ENCODE measurements at places on chromosomes 12 and 14.

- peak; percentile 78 for DNase-seq
Observed at GRCh38 chr14:99564256-99564925, 39.6 kb downstream of the CCDC85C start.

- DNase-seq = no peak
Observed at GRCh38 chr12:31626270-31626995, 33.1 kb upstream of the ETFBKMT start.

DNA sequence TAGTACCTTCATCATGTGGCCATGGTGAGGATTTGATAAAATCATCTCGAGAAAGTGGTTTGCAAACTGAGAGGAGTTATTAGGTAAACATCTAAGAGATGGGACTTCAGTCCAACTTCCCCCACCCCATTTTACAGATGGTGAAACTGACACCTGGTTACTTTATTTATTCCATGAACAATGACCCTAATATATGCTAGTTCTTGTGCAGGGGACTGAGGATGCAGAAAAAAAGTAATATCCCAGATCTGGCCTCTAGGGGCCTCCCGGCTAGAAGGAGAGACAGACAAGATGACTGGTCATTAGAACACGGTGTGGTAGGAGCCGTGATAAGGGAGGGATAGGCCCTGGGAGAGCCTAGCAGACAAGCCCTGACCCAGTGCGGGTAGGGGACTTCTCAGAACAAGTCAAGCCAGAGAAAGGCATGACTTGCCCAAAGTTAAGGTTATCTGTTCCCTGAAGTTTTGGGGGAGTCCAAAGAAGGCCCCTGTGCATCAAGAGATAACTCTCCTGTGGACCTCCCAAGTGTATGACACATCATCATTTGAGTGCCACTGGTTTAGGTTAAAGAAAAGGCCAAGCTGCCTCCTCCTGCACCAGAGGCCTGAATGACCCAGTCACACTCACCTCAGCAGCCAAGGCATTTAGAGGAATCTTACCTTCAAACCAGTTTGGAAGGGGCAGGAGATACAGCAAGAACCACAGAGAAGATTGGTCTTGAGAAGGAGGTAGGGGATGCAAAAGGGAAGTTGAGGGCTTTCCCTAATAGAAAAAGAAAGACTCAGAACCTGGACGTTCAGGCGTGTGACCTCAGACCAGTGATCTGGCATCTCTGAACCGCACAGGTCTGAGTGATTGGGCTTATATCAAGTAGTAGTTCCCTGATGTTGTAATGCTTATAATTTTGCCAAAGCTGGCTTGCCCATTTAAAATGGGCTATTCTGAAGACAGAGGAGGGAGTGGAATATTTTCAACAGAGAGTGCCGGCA lies 1.6 kb downstream of the CMKLR1 start:
- DNase-seq = peak; percentile 33

GRCh38 chr12:3122841-3123678 lies 45.9 kb downstream of the TSPAN9 start:
- DNase-seq = peak; percentile 98

GRCh38 chr12:56546680-56547079 lies 25.1 kb downstream of the RBMS2 start:
- DNase-seq = no peak

GRCh38 chr12:44460261-44460660 lies 415.9 kb downstream of the NELL2 start:
- DNase-seq = no peak

GRCh38 chr12:49956663-49957569 lies 4.8 kb upstream of the AQP5 start:
- DNase-seq = no peak

DNA sequence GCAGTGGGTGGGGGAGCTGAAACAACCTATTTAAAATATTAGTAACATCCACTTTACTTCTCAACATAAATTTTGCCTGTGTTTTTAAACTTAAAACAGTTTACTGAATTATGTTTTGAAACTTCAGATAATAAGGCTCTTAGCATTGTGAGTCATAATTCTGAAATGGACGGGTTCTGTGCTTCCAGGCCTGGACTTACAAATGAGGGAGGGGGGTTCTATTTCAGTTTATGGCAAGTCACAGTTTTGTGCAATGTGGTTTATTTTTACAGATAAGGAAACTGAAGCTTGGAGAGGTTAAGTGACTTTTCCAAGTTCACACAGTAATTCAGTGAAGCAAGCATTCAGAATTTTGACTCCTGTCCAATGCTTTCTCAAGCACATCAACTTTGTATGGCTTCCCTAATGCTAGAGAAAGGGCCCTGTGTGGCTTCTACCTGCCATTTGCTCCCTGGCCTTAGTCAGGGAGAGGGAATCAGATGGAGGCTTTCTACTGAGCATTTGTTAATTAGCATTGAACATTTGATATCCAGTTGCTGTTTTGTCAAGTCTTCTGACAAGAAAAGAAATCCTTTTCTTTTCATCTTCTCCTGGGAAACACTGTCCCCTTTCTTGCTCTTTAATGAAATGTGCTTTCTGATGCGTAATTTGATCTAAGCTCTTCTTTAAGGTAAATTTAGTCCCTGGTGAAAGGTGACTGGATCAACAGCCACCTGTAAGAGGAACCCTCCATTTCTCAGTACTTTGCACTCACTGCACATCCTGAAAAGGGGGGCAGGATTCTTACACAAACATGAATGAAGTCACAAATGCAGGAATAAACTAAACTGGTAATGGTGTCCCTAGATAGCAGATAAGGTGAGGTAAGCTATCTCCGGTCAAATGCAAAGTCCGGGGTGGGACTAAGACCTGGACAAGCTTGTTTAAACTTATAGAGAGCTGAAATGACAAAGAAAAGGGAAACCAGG lies 2.5 kb upstream of the SALL2 start:
- DNase-seq = no peak

GRCh38 chr14:33404054-33404453 lies 465.4 kb downstream of the NPAS3 start:
- DNase-seq = peak; percentile 15

DNA sequence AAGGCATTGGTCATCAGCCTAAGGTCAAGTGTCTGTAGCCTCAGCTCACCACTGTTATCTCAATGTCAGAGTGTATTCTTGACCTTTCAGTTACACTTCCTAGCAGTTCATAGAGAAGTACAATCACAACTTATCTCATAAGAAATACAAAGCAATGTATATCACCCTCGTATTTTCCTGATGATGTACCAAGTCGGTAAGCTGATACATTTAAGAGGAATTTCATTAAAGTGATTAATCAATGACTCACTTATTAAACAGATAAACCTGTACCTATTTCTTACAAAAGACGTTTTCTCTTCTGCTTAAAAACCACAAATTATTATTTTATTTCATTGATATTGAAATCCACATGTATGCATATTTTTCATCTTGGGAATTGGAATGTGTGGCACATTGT lies 3.9 kb upstream of the PRB3 start:
- no peak for DNase-seq

DNA sequence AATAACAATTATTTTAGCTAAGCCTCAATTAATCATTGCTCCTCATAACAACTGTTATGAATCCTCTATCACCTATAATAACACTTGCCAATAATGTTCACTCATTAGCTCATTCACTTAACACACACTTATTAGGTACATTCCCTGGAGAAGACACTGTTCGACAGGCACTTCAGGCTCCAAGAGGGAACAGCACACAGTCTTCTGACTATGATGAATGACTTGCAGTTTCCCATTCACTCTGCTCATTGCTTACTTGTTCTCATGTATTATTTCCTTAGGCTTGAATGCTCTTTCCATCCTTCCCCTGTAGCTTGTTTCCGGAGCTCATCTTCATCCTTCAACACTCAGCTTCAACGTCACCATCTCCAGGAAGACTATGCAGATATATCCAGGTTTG lies 437.3 kb downstream of the TMEM132D start:
- no peak for DNase-seq

DNA sequence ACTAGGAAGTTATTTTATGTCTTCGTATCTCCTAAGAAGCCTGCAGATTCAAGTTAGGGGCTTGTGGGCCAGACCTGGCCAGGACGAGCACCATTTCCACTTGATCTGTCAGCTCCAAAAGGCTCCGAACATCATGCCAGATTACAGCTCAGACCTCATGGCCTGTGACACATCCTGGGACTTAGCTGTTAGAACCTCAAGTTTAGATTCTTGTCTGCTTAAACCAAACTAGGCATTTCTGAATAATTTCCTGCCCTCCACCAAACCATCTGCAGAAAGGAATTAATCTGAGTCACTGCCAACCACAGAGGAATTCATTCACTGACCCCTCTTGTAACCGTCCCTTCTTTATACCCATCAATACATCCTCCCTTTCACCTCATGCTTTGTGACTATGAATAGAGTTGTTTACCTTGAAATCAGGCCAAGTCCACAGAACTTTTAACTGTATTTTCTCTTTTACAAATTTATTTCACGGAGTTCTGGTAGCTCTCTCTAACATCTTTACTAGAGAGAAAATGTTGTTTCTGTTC lies 120.3 kb downstream of the FBXL14 start:
- DNase-seq = peak; percentile 87

DNA sequence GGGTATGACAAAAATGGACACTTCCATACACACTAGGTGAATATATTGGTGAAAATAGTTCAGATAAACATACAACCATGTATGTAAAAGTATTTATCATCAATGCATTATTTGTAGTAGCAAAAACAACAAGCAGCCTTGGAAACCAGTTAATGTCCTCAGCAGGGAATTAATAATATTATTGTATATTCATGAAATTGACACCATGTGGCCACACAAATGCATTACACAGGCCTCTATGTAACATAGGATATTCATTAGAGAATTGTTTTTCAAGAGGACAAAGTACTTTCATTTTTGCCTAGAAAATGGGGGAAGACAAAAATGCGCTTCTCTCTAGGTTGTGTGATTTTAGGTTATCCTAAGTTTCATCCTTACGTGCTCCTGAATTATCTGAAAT lies 24.3 kb downstream of the SPRING1 start:
- no peak for DNase-seq

DNA sequence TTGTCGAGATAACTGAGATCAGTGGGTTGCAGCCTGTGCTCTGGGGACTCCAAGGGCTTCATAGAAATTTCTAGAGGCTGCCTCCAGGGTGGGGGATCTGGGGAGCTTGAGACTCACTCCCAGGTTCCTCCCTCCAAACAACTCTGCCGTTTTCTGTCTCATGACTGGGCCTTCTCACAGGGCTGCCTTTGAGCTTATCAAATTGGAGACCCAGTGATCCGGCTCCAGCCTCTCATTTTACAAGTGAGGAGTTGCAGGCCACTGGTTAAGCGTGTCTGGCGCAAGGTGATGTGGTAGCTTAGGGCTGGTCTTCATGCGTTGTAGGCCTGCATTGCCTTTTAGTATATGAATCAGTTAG lies 85.8 kb downstream of the SLC25A47 start:
- no peak for DNase-seq

- DNase-seq = no peak
Observed at GRCh38 chr12:7346551-7347225, 42.8 kb downstream of the ACSM4 start.

DNA sequence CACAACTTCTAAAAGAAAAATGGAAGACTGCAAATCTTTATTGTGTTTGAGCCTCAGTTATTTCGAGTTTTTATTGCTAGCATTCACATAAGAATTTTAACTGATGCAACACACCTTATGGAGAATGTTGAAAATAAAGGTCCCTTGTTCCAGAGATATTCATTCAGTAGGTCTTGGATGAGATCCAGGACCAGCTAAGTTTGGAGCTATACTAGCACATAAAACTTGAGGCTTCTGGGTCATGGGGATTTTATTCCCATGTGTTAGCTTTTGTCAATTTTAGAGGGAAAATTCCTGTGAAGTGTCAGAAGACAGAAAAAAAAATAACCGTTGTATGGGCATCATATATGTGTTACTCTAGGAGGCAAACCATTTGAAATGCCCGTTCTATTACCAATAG lies 693.2 kb upstream of the MIS18BP1 start:
- no peak for DNase-seq

DNA sequence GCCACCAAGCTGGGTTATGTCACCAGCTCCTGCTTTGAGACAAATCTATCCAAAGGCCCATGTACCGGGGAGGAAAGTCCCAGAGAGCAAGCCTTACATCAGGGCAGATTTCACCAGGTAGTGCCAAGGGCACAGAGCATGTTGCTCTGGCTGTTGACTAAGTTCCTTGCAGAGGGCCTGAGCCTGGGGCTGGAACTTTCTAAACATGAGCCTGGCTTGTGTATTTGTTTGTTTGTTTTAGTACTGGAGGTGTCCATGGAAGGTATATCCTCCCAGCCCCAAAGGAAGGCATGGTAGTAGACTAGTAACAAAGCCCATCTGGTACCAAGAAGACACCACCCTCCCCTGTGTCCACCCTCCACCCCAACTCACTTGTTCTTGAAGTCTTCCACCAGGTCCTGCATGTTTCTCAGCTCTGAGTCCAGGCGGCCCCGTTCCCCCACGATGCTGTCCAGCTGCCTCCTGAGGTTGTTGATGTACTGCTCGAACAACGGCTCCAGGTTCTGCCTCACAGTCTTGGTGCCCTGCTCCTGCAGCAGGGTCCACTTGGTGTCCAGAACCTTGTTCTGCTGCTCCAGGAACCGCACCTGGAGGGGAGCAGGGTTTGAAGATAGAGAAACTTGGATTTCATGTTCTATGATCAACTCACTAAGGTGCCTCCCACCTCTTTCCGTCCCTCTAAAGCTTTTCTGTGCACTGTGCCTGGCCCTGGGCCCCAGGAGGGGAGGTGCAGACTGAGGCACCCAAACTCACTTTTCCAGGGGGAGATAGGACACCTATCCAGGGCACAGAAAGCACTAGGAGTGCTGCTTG lies 1.4 kb downstream of the KRT5 start:
- DNase-seq = no peak

GRCh38 chr12:117002051-117002817 lies 91.5 kb downstream of the FBXW8 start:
- no peak for DNase-seq

DNA sequence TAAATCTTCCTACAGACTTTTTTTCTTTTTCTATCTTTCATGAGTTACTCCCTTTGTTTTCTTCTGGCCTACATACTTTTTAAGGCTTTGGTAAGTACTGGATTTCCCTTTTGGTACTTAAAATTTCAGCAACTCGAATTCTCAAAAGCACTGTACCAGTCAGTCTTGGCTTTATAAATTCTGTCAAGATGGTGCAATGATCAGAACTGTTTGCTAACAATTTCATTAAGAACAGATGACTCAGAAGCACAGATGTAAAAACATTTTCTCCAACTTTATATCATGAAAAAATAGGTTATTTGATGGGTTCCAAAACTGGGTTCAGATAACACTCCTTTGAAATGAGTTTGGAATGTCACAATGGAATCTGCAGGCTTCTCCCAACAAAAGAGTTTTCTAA lies 1961.8 kb upstream of the FLRT2 start:
- no peak for DNase-seq

DNA sequence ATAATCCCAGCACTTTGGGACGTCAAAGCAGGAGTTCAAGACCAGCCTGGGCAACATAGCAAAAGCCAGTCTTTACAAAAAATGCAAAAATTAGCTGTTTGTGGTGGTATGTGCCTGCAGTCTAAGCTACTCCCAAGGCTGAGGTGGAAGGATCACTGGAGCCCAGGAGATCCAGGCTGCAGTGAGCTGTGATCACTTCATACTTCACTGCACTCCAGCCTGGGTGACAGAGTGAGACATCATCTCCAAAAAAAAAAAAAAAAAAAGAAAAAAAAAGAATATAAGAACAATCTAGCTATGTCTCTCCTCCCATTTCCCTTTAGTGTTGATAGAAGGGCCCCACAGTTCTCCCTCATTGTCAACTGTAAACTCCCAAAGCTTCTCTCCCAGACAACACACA lies 3.5 kb upstream of the BCAT1 start:
- no peak for DNase-seq

- peak; percentile 87 for DNase-seq
Observed at GRCh38 chr14:21913759-21914158, 240.1 kb upstream of the OR4E1 start.

Data from endothelial cell of umbilical vein (primary cell).